Activated CD4-positive, alpha-beta T cell treated with anti-CD3 and anti-CD28 coated beads for 24 hours (primary cell): ENCODE measurements at places on chromosomes 3 and 15.

GRCh38 chr3:170493712-170494182 is 75.1 kb downstream of the CLDN11 start:
- DNase-seq, result no peak

DNA sequence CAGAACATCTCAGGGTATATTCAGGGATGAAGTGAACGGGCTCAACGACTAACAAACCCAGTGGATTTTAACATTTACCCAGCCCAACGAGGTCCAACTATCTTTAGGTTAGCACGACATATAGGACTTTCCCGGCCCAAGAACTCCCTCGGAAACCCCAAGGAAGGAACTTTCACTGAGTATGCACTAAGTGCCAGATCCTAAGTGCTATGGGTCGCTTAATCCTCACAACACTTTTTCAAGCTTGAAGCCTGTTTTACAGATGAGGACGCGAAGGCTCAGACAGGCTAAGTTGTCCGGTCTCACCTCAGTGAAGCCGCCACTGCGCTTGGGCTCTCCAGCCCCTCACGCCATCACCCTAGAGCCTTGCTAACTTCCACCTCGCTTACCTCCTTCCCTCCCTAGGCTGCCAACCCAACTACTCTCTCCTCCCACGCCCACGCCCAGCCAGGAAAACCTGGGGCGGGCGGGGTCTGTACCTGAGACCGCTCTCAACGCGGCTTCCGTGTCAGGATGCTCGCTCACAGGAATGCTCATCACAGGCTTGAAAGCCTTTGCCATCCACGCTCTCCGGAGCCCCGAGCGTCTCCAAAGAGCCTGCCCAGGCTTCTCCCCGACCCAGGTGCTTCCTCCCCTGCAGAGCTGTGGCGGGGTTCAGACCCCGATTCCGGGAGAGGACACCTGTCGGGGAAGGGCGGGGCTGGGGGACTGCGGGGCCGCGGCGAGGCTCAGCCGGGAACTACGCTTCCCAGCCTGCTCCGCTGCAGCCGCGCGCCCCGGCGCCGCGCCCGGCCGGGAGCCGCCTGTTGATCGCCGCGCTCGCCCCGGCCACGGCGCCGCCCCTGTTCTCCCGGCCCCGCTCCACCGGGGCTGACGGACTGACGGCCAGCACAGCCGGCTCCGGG is at the start of gene TMOD2:
TSS of gene TMOD2 (plus strand) at position 806 of the 905 bp plus-strand sequence. CDS start 14,845 bp downstream, outside the sequence.
- DNase-seq, result no peak

DNA sequence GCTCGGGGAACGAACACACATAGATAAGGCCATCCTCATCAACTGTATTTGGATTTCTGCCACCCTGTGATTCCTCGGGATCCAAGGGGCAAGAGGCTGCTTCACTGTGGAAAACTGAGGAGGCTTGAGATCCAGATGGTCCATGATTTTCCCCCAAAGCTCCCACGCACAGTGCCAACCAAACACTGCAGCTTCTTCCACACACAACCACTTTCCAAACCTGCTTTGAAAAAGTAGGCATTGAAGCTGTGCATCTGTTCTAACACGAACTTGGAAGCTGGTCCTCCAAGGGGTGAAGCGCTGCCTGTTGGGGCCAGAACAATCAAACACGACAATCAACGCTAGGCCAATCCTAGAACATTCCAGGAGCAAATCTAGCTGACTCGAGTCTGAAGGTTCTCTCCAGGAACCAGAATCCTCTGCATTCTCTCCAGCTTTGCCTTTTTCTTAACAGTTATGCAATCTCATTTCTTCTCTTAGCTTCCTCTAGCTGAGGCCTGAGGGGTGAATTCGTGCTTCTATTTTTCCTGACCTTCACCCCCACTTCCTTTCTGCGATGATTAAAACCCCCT is 104.4 kb downstream of the LRRK1 start:
- no peak for DNase-seq

- DNase-seq, result no peak
Measured at GRCh38 chr3:112778353-112778948, 68.2 kb downstream of the CD200R1L start.

GRCh38 chr15:29631076-29632070 is 190.9 kb downstream of the TJP1 start:
- DNase-seq, result no peak

DNA sequence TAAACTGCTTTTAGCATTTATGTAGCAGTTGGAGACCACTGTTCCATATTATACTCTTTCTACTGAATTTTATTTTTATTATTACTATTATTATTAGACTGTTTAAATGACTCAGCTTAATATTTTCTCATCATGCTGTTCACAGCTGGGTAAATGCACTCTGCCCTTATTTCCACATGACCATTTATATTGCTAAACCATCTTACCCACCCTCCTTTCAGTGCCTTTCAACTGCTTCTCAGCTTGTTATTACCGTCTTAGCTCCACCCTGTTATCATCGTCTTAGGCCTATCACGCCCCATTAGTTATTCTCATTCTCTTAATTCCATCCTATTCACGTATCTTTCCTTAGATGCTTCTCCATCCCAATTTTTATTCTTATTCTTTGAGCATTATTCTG is 212.6 kb downstream of the GAP43 start:
- no peak for DNase-seq

GRCh38 chr3:154657218-154657617 is 227.2 kb upstream of the GPR149 start:
- DNase-seq, result no peak

DNA sequence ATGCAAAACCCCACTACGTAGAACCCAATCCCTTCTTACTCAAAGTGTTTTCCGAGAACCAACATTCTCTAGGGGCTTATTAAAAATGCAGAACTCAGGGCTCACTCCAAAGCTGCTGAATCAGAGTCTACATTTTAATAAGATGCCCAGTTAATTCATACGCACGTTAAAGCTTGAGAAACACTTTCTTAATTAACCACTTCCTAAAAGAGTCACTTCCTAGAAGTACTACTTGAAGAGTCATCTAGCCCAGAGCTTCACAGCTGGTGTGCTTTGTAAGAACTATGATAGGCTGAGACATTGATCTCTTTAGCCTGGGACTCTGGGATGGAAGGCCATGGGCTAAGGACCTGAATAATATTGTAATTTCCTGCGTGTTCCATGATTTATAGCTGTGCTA is 9.0 kb downstream of the COL6A5 start:
- no peak for DNase-seq

GRCh38 chr15:70212286-70212962 is 114.7 kb upstream of the TLE3 start:
- no peak for DNase-seq

DNA sequence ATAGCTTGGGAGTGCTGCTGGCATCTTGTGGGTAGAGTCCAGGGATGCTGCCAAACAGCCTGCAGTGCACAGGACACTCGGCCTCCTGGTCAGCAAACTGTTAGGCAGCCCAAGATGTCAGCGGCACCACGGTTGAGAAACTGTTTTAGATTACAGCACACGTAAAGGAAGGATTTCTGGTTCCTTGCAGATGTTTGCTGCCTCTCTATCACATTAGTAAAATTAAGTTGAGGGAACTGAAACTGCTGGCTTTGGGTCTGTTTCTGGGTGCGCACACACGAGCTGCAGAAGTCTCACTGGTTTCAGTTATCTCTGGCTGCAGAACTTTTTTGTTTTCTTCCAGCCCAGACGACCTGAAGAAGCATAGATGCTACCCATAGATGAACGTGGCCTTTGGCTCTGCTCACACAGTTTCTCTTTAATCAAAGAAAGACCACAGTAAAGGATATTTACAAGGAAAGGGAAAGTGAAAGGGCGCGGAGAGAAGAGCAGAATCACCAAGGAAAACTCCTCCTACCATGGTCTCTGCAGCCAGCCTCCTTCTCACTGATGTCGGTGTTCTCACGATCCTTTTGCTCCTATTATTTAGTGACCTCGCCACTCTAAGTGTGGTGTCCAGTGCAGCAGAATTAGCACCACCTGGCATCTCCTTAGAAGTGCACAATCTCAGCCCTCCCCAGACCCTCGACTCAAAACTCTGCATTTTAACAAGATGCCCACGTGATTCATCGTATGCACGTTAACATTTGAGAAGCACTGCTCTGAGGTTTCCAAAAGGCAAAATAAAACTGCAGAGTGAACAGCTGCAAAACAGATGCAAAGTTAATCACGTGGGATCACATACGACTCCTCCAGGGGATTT is 50.6 kb upstream of the AKAP13 start:
- DNase-seq, result no peak

DNA sequence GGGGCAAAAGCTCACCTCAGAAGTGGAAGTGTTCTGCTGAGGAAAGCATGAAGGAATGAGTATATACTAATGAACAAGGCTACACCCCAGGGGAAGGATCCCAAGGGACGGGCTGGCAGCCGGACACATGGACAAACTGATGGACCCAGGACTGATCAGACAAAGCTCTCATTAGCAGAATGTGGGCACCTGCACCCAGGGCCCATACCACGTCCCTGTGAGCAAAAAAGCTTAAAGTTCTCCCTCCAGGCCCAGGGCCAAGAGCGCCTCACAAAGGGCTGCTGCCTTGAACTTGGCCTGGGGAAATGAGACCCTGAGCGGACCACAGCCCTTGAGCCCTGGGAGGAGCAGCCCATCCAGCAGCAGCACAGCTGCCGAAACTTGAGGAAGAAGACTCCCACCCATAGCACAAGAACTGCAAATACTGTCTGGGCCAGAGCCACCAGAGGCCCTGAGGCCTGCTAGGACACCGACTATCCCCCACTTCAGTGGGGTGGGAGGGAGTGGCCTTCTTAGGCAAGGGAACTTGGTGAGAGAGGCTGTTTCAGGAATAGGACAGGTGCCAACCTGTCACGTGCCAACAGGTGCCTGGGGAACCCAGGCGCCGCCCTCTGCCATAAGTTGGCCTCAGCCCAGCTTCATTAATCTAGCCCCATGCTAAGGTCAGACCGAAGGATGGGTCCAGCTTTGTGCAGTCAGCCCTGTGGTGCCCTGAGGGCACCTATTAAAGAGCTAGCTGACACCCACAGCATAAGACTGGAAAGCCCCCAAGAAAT is 2.3 kb upstream of the GMPPB start:
- no peak for DNase-seq

DNA sequence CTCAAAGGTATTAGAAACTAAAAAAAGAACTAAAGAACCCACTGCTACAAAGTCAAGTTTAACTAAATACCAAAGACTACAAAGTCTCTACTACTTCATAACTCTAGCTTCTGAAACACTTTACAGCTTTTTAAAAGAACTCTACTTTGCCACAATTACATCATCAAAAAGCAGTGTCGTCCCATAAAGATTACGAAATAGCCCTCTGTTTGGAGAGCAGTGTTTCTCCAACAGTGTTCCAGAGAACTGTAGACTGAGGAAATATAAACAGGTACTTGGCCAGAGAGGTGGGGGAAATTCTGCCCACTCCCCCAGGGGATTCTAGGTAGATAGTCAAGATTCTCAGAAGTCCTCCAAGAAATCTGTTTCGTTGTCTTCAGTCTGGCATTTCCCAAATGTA is 225.6 kb downstream of the PDZRN3 start:
- no peak for DNase-seq

DNA sequence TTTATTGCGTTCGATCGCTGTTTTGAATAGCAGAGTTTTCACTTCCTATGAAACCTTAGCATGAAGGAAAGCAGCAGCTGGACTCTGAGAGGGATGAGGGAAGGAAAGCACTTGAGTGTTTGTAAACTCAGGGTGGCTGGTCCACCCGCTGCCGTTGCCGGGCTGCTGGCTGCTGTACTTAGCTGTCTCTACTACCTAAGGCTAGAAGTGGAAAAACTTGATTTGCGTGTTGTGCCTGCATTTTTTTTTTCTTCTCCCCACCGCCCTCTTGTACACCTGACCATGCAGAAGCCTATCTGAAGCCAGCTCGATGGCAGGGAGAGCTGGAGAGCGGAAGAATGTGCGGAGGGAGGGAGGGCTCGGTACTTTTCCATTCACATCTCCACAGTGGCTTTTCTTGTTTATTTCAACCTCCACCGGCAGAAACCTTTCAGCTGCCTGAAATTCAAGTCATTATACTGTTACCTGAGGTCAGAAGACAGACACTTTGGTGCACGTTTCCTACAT is 4.8 kb upstream of the BCL6 start:
- DNase-seq, result no peak

DNA sequence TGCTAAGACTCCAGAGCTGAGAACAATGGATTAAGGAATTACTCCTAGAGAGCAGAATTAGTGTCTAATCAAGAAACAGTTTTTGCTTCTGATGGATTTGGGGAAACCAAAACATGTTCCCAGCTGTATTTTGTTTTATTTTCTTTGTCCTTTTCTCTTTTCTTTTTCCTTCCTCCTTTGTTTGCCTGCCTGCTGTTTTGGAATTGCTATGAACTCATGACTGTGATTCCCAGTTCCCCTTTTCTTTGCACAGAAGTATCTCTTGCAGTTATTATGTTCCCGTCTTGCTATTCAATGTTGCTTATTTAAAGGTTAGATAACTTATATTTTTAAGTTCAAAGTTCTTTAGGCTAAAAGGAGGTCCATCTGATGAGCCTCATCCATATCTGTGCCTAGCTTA is 77.0 kb upstream of the GBE1 start:
- DNase-seq, result no peak

GRCh38 chr15:25624504-25625177 is 185.8 kb upstream of the UBE3A start:
- DNase-seq, result no peak

DNA sequence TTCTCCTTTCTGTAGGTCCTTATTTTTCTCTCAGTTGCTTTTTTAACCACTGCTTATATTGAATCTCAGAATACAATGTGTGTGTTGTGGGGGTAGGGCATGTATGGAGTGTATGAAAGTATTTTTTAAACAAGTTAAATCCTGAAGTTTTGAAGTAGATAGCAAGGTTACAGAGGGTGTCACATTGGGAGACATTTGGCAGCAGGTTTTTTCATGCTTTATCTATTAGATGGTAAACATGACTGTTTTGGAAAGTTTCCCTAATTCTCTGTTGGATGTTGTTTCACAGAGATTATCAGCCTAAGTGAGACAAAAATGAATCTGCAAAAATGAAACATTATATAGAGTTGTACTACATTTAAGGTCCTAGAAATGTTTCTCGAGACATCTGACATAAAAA is 190.6 kb upstream of the ARPP21 start:
- no peak for DNase-seq

DNA sequence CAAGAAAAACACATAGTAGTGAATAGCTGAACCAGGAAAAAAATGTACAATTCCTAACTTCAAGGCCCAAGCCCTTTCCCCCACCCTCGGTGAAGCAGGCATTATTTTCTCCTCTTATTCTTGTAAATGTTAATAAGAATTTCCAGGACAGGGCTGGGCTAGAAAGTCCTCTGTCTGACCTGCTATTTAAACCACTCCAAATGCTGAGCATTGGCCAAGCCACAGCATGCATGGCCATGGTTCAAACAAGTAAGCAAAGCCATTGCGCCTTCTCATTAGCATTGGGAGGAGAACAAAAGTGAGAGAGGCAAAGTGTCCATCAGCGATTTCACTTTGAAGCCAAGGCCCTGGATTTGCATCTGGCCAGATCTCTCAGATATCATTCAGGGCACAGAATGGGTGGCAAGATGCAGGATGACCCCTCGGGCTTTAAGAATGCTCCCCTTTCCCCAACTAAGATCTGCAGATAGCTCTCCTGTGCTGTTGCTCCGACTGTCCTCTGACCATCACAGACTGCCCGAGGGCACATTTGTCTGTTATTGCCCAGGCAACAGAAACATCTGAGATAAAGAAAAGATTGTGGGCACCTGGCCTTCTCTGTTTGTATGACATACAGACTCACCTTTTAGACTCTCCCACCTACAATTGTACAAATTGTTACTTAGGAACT is 46.3 kb downstream of the CEMIP start:
- DNase-seq, result no peak
